ENCODE measurements at places on chromosomes 16 and 17.

- DNase-seq, result no peak
These were observed 3.5 kb upstream of the CAMKK1 start for GRCh38 chr17:3896108-3896967.

GRCh38 chr17:60321336-60322055 lies 70.4 kb downstream of the USP32 start:
- no peak for DNase-seq

- DNase-seq, result no peak
These were observed 111.7 kb downstream of the IRF8 start for GRCh38 chr16:86010680-86011141.

DNA sequence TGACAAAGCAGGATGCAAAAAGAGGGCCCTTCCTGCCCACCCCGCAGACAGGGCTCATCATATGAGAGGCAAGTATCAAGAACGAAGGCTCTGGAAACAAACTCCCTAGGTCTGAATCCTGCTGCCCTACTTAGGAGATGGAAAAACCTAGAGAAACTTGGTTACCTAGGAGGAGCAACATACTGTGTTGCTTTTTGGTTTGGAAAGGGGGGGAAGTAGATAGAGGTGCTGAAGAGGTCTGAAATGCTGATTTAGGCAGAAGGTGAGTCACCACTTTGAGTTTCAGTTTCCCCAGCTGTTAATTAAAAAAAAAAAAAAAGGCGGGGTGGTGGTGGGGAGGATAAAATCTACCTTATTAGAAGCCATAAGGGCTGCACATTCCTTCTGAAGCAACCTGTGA lies 1.5 kb downstream of the N4BP1 start:
- DNase-seq, result no peak

DNA sequence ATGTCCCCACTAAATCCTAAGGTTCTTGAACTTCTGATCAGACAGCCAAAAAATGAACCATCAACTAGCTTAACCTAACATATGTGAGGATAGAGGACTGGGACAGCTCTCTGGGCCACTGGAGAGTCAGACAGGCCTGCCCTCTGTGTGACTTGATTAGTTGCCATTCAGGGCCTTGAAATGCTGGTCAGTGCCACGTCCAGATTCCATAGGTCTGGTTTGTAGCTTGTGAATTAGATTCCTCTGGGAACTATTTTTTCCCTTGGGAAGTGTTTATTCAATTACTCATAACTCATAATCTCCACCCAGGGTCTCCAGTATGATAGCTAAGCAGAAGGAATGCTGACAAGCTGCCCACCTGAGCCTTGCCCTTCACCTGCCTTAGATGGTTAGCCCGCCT lies 48.2 kb downstream of the IGF2BP1 start:
- DNase-seq, result no peak

GRCh38 chr17:50586421-50587247 lies 26.1 kb downstream of the CACNA1G start:
- DNase-seq, result no peak

DNA sequence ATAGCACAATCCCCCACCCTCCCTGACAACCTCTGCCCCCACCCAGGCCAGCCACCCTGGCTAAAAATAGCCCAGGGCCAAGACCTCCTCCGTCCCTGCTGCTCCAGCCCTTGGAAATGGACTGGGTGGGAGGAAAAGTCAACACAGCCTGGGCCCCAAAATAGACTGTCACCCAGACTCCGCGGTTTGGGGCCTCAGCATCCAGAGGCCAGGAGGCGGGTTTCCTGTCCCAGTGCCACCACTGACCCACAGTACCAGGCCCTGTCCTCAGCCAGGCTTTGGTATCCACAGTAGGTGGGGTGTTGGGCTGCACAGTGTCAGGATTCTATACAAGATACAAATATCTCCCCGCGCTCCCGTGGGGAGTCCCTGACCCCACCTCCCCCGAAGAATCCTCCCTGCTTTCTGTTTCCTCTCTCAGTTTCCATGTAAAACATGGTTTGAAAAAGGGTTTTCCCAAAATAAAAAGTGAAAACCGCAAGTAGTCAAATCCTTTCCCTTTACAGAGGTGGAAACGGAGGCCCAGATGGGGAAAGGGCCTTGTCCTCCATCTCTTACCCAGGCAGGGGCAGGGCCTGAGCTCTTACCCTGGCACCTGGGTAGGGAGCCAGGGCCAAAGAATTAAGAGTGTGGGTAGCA lies 20.1 kb downstream of the CPNE2 start:
- no peak for DNase-seq

DNA sequence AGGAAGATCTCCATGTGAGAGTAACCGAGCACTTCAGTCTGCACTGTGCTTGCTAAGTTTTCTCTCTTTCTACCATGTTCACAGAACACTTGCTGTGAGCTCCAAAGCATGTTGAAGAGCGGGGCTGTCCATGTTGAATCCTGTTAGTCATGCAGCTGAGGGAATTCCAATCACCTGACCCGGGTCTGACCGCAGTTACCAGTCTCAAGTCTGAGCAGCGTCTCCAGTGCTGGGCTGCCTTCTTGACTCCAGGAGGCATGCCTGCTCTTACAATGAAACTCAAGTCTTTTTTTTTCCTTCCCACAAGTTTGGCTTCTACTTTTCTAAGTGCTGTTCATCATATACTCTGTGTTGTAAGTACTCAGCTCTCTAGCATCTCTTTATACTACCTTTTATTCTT lies 44.3 kb downstream of the HOXB1 start:
- no peak for DNase-seq

GRCh38 chr17:7108981-7109380 lies 5.6 kb downstream of the ASGR2 start:
- no peak for DNase-seq

GRCh38 chr17:10337136-10337535 lies 35.7 kb downstream of the MYH13 start:
- DNase-seq, result no peak
